Activated T-cell treated with anti-CD3 and anti-CD28 coated beads, Interleukin-2, amount 50 U/mL, for 72 hours (primary cell): ENCODE measurements at places on chromosomes 6 and 20.

GRCh38 chr6:87583822-87584221 lies 6.0 kb downstream of the RARS2 start:
- no peak for DNase-seq

- no peak for DNase-seq
Measured at GRCh38 chr20:32991792-32992641, 12.2 kb downstream of the SUN5 start.

- DNase-seq, result peak; percentile 29
Measured at GRCh38 chr6:137095651-137096238, 51.0 kb upstream of the IL20RA start.

DNA sequence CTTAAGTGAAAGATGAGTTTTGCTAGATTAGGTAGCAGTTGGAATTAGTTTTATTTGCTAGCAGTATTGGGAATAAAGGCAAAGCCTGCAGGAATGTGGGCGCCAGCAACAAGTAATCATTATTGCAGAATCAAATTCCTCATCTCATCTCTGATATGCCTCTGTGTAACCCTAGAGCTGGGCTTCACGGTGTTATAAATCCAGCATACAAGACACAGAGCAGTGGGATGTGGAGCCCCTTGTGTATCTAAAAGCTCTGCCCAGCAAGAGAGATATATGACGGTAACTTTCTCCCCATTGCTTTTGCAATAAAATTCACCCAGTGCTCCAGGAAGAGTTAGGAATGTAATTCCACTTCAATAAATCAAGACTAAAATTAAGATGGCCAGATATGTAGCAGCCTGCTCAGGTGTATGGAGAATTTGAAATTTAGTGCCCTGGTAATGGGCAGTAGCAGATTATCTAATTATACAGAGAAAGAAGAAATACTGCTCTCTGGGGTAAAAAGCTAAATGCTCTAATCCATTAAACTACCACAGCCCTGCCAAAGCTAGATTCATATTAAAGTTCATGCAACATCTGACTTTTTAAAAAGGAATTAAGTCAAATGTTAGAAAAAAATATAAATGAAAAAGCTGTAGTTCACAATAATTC lies 5.6 kb upstream of the BLOC1S5 start:
- DNase-seq, result no peak

DNA sequence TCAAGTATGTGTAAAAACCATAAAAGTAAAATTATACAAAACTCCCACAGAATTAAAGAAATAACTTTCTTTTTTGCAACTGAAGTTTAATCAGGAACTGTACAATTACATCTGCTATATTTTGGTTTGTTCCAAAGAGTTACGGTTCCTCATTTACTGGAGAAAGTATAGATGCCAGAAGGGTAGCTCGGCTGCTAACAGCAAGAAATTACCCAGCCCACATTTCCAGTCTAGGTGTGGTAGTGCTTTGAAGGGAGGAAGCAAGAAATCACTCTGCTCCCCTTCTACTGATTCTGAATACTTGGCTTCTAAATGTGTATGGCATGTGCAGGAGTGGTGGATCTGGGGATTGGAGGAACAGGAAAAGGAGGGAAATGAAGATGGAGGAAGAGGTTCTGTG lies 441.3 kb downstream of the CDC5L start:
- no peak for DNase-seq

DNA sequence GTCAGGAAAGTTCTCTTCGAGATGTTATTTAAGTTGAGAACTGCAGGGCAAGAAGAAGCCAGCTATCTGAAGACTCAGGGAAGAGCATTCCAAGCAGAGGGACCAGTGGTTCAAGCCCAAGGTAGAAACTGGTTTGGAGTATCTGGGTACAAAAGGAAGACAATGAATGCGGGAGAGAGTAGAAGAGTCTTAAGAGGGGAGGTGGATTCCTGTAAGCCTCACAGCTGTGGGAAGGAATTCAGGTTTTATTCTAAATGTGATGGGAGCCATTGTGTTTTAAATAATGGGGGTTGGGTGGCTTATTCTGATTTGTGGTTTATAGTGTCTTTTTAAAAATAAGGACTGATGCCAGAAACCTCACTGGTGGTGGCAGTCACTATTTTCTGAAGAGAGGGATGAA lies 37.6 kb upstream of the TENT5A start:
- DNase-seq, result no peak

GRCh38 chr6:108407904-108408827 lies 113.3 kb downstream of the AFG1L start:
- no peak for DNase-seq

GRCh38 chr20:4112481-4113421 lies 97.4 kb upstream of the RNF24 start:
- DNase-seq, result peak; percentile 32
